AG08395 (cell line): ENCODE measurements at places on chromosomes 2 and 18.
A peak's percentile ranks its signal among the peaks of the same experiment; 100 is the strongest.

GRCh38 chr2:74077636-74078035 lies 70.1 kb downstream of the BOLA3 start:
- DNase-seq, result no peak

DNA sequence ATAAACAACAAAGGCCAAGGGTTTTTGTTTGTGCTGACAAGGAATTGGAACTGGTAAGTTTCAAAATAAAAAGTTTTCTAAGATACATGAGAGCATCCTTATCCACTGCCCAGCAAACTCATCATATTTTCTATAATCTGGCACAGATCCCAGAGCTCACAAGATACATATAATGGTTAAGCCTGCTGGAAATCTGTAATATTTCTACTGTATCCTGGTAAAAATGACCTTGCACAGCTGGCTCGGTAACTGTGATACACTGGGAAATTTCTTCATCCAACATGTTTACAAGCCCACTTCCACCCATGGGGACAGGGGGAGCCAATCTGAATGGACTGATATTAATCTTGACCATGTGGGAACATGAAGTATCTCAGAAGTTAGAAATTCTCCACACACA lies 425.4 kb upstream of the MMADHC start:
- no peak for DNase-seq

DNA sequence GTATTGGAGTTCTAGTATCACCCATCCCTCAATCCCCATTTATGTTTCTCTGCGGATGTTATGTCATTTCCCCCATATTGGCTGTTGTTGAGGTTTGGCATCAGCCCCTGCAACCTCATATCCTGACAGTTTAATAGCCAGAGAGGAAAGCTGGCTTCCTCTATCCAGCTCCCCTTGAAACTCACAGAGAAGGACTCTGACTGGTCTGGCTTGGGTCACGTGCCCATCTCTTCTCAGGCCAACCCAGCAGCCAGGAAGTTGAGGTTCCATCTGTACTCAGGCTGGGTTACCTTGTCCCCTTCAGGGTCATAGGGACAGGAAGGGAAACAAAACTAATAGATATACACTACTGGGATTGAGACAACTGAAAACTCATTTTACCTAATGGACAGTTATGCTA lies 148.0 kb upstream of the SLC14A2 start:
- DNase-seq, result no peak

DNA sequence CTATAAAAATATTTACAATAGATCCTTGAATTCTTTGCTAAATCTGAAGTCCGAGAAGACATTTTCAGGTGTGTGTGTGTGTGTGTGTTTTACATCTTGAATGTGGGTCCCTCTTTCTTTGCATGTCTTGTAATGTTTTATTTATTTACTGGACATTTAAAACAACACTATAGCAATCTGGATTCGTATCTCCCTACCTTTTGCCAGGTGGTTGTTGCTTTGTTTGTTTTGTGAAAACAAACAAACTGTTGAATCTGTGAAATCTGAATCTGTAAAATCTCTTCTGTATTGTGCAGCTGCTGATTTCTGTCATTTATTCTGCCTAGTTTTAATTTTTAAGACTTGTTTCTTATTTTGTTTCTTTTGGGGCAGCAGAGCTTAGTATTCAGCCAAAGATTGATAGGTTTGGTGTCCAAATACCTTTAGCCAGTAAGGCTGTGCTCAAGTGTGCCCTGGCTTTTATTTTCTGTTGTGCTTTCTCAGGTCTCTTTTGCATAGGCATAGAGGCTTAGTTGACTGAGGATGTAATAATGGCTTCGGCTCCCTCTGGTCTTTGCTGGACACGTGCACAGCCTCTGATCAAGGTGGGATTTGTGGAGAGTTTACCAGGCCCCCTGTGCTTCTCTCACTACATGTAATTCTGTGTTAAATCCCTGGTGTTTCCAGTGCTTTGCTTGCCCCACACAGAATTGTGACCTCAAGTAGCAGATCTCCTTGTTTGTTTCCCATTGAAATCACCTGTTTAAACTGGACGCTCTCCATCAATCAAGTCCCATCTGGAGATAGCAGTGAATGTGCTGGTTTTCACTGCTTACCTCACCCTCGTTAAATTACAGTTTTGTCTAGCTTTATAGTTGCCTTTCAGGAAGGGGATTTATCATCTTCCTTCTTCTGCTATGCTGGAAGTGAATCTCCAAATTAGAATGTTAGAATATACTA lies 71.1 kb downstream of the BIRC6 start:
- DNase-seq, result no peak

DNA sequence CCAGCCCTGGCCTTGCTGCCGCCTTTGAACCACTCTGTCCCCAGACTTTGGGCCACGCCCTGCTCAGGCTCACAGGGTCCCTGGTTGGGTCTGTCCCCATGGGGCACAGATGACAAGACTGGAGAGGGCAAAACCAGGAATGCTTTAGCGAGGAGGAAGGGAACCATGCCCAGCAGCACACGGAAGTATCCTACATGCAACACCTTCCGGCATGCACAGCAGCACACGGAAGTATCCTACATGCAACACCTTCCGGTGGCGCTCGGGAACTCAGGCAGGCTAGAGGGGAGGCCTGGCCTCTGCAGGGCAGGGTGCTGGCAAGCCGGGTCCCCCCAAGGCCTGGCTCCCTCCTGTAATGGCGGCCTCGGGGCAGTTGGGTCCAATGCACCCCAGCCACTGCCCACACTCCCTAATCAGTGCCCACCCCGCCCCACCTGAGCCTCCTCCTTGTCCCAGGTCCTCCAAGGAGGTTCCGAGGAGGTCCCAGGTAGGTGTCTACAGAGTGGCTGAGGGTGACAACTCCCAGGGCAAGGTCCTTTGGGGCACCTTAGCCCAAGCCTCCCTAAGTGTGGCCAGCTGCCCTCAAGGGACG lies 33.6 kb upstream of the SNED1 start:
- no peak for DNase-seq

GRCh38 chr2:115359550-115359949 lies 917.1 kb downstream of the DPP10 start:
- DNase-seq, result no peak

GRCh38 chr2:235908826-235909225 lies 259.4 kb downstream of the GBX2 start:
- DNase-seq, result no peak

DNA sequence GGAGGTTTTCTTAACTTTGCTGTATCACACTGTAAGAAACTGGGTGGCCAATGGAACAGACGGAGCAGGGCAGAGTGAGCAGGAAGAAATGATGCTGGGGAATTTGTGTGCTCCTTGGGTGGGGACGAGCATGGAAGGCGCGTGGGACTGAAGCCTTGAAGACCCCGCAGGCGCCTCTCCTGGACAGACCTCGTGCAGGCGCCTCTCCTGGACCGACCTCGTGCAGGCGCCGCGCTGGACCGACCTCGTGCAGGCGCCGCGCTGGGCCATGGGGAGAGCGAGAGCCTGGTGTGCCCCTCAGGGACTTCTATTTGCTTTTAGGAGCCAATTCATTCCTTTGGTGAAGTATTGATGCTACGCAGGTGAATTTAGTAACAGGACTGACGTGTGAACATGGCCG lies 8.9 kb downstream of the TPO start:
- DNase-seq, result no peak

- no peak for DNase-seq
Measured at GRCh38 chr18:7668392-7668791, 101.3 kb downstream of the PTPRM start.

- DNase-seq, result peak; percentile 53
Measured at GRCh38 chr2:174597345-174598047, at the start of gene WIPF1. TSS of gene WIPF1 (minus strand) at chr2:174597804. CDS start at chr2:174585573, 12,231 bp downstream.

DNA sequence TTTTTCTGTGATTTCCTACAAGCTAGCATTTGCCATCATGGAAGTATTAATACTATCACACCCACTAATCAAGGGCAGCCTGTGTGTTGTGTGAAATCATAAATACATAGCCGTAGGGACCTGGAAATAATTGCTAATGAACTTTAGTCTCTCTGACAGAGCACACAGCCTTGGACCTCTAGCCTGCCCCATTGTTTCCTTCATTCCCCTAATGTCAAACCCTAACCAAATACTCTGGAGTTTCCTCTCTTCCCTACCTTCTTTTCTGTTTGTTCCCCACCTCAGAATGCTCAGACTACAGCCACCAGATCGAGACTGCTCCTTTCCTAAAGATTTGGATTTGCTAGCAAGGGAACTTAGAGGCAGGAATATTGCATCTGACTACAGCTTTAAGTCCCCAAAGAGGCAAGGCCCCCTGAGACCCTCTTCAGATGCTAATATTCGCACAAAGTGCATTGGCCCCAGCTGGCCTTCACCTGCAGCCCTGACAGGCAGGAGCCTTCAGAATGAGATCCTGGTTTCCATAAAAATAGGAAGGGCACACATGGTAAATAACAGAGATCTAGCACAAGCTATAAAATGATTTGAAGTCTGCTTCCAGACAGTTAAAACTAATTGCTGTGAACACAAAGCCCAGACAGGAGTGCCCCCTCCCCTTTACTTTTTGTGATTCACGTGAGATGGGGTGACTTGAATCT lies 279.2 kb upstream of the DCC start:
- no peak for DNase-seq

DNA sequence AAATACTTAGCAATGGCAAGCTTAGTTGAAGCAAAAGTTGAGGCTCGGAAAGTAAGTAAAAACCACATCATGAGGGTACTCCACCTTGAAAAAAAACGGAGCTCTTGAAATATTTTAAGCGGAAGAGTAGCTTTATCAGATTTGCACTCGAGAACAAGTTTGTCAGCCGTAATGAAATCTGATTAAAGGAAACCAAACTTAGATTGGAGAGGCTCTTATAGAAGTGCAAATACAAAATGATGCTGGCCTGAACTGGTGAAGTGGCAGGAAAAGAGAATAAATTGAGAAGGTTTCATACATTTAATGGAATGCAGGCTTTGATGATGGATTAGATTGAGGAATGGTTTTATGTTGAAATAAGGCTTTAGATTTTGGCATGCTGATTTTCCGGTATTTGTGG lies 484.2 kb downstream of the PID1 start:
- DNase-seq, result no peak

DNA sequence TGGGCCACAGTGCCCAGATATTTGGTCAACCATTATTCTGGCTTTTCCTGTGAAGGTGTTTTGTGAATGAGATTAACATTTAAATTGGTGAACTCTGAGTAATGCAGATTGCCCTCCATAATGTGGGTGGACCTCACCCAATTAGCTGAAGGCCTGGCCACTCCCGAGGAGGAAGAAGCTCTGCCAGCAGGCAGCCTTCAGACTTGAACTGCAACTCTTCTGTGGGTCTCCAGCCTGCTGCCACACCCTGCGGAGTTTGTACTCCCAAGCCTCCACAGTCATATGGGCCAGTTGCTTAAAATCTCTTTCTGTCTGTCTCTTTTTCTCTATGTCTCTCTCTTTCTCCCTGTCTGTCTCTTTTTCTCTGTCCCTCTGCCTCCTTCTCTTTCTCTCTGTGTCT lies 262.7 kb downstream of the MYCN start:
- DNase-seq, result no peak

DNA sequence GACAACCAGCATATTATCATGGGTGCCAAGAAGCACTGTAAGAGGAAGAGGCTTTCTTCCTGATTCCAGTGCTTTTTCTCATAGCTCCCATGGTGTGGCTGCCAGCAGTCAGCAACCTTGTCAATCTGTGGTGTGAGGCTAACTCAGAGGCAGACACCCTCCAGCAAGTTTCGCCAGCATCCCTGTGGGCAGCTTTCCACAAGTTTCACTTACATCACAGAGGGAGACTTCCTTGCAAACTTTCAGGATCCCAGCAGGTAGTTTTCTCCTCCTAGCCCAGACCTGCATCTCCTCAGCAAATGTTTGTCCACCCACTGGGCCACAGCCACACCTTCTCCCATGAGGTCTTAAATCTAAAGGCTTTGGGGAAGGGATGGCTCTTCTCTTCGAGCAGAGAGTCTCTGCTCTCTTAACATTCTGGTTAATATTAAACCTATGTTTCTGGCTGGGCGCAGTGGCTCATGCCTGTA lies 9.1 kb downstream of the DNAH7 start:
- DNase-seq, result no peak

DNA sequence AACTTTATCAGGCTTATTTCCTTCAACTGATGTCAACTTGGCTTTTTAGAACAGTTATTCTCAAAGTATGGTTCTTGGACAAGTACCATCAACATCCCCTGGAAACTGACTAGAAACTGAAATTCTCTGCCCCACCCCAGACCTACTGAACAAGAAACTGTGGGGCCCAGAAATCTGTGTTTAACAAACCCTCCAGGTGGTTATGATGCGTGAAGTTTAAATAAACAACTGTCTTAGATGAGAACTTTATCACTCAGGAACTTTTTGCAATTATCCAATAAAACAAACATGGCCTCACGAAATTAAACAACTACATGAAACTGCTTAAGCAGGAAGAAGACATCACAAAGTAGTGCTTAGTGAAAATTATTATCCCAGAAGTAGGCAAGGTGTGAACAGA lies 4.4 kb downstream of the HIBCH start:
- DNase-seq, result no peak

DNA sequence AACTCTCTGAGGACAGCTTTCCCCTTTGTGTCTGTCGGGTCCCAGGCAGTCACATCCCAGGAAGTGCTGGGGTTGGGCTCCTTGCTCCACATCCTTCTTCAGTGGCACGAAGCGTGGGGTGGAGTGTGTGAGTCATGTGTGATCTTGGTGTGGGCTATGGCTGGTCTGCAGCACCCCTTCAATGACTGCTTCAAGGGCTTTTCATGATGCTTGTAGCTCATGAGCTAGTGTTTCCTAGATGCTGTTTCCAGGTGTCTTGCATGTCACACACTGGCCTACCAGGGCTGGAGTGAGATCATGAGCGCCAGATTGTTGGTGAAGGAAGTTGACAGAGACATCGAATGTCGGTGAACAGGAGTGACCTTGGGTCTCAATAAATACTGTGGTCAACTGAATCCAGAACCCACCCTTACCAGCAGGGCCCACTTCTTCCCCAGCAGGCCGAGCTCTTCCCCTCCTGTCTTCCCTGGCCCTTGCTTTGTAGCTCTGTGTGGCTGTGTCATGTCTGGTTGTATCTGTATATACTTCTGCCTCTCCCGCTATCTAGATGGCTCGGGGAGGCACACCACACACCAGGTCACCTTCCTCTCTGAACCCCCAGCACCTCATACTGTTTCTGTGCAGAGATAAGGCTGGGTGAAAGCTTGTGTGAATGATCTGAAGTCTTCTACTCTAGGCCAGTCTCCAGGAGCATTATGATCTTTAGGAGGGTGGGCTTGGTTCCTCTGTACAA lies 3.8 kb downstream of the C2orf92 start:
- no peak for DNase-seq
